ENCODE measurements at places on chromosomes 16 and 17. TPM values are rescaled to one million over a fixed set of nuclear protein-coding genes. Genes with fewer than 3 reads are reported as not detected.

GRCh38 chr17:43721537-43722268 is 36.9 kb downstream of the SOST start:
- no peak for DNase-seq

- no peak for DNase-seq
Observed at GRCh38 chr17:53633856-53634255, 188.9 kb upstream of the KIF2B start.

DNA sequence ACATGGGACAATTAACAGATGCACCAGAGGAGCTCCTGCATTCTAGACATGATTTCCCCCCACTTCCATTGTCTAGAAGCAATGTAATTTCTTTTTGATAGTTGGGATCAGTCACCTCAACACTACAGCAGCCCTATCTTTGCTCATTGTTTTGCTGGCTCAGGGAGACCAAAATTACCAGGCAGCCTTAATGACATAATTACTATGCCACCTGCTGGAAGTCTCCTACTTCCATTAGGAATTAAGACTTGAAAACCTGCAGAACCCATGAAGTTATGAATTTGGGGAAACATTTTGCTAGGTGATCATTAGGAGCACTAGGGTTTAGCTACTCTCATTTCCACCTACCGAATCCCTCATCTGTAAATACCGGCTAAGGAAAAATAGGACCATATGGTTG is 312.0 kb upstream of the CA10 start:
- no peak for DNase-seq

GRCh38 chr17:8056976-8057625 is 18.2 kb downstream of the ALOX15B start:
- no peak for DNase-seq

- DNase-seq = no peak
Observed at GRCh38 chr16:66332634-66333610, 33.6 kb upstream of the CDH5 start.

GRCh38 chr17:76843703-76844484 is 24.3 kb upstream of the MGAT5B start:
- no peak for DNase-seq

GRCh38 chr16:12760819-12761611 is 42.7 kb downstream of the CPPED1 start:
- DNase-seq = no peak

DNA sequence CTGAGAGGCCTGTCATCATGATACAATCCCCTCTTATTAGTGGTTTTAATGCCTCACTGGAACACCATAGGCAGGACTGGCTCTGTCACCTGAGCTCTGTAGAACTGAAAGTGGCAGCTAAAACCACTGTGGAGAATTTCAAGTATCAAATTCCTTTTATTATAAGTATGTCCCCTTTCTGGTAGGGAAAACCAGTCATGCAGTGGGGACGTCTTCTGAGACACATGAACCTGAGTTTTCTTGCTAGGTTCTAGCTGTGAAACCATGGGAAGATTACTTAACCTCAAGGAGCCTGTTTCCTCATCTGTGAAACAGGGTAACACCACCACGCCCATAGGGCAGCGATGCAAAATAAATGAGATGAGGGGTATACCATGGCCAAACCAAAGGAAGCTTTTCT is 4.7 kb downstream of the VAC14 start:
- DNase-seq = no peak

GRCh38 chr16:71214746-71215381 is 15.7 kb downstream of the HYDIN start:
- DNase-seq = no peak

- no peak for DNase-seq
Observed at GRCh38 chr17:327296-327695, 25.3 kb downstream of the RPH3AL start.

The ASGR2 gene
- total RNA-seq = not detected

The CPSF4L gene
- total RNA-seq = not detected

The ERCC4 gene
- 11.5 TPM for total RNA-seq
